ENCODE measurements at places on chromosomes 3 and 15.

GRCh38 chr3:120875507-120875906, 32.5 kb upstream of the STXBP5L start:
- no peak for DNase-seq

DNA sequence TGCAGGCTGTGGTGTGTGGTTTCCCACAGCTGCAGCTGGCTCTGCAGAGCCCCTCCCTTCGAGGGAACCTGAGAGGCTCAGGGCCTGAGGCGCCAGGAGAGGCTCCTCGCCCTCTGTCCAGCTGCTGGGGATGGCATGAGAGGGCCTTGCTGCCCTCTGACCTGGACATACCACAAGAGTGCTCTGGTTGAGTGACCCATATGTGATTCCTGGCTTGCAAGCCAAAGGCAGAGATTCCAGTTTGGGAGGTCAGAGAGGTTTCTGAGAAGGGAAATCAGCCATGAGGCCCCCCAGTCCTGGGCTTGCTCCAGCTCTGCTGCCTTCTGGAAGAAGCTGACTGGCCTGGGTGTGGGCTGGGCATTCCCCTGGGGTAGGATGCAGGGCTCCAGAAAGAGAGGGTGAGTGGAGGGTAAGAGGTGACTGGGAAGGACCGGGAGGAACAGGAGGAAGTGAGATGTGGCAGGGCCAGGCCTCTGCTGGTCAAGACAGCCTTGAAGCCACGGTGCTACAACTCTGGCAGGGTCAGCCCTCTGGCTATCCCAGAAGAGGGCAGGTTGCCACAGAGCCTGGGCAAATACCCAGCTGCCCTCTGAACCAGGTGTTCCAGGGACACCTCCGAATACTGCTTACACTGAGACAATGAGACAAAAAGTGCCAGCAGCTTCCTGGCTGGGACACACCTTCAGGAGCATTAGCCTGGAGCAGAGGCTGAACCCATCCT, 16.0 kb upstream of the SRP14 start:
- peak; percentile 52 for DNase-seq

GRCh38 chr15:96428742-96429141, 98.2 kb downstream of the NR2F2 start:
- no peak for DNase-seq

DNA sequence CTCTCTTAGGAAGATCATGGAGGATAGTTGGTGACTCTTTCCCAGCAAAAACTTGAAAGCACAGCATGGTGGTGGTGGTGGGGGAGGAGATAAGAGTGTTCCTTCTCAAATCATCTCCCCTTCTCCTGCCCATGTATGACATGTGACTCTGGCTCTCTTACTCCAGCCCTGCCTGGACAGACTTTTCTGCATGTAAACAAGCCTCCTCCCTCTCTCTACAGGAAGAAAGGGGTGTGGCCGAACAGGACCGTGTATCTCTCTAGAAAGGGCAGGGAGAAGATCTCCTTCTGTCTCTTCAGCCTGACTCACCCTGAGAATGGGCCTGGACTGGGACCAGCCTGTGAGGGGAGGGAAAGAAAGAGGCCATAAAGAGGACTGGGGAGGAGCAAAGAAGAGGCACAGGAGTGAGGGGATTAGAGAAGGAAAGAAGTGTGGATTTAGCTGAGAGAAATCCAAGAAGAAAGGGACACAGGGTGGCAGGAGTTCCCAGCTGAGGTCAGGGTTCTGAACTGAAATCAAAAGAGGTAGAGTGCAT, 1.5 kb downstream of the CELF6 start:
- peak; percentile 35 for DNase-seq

DNA sequence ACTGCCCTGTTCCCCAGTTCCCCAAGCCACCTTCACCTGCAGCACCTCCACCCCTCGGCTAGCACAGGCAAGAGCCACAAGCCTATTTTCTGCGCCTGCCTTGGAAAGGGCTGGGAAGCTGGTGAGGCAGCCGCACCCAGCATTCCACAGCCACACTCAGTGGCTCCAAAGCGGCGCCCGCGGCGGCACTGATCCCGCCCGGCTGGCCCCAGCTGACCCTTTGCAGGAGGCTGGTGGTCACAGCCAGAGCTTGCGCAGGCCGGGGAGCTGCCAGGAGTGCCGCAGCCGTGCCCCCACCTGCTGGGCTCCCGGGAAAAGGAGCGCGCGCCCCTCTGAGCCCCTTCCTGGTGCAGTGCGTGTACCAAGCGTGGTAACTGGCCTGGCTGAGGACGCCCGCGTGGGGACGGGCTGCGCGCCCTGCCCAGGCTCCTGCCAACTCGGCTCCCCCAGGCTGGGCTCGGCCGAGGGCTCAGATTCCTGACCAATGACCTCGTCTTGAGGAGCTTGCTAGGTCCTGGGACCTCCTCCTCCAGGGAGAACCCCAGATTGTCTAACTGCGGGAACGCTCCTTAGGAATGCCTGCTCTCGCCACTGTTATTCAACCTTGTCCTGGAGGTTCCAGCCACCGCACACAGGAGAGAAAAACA, 13.3 kb downstream of the GRAMD2A start:
- DNase-seq = no peak

All from NCI-H510A treated with DMSO at 0.1 percent for 48 hours (cell line).